ENCODE measurements at places on chromosomes 16 and 17. TPM values are rescaled to one million over a fixed set of nuclear protein-coding genes. Genes with fewer than 3 reads are reported as not detected.
A peak's percentile ranks its signal among the peaks of the same experiment; 100 is the strongest.

Gene KREMEN2
- total RNA-seq = not detected

DNA sequence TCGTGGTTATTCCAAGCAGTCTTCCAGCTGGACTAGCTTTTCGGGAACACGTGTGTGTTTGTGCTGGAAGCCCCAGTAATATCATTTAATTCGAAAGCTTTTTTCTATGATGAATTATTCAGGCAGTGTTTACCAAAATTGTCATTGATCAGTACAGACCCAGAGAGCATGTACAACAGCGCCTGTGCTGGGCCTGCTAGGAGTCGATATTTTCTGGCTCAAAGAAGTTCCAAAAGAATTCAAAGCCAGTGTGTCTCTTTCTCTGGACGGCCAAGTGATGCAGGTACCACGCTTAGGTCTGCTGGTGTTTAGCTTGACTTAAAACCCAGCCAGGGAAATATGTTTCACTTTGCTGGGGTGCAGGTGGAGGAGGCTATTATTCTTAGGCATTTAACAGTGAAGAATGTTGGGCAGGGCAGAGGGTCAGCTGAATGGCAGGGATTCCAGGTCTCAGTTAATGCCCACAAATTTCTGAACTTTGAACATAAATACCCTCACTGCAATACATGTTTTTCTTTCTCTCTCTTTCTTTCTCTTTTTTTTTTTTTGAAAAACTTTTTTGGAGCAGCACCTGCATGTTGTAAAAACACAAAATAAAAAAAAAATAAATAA is 401.3 kb downstream of the WWOX start:
- no peak for DNase-seq

- DNase-seq = no peak
These were observed 1.0 kb downstream of the UTP4 start for GRCh38 chr16:69133373-69133954.

DNA sequence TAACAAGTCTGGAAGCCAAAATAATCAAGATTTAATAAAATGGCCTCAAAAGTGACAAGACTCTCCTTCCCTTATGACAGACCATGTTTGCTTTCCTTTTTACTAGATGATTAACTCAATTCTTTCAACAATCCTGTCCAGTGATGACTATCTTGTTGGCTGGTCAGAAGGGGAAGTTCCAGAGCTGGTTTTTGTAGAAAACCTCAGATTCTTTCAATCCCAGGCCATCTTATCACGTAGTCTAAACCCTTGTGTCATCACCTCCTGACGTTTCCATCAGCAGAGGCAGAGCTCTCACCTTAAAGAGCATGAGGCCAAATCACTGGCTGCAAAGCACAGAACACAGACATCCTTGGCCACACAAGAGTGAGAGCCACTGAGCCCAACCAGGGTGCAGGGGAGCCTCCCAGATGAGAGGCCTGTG is 125.3 kb downstream of the ANKRD11 start:
- no peak for DNase-seq

Gene OSBPL7
- total RNA-seq = 13.5 TPM

DNA sequence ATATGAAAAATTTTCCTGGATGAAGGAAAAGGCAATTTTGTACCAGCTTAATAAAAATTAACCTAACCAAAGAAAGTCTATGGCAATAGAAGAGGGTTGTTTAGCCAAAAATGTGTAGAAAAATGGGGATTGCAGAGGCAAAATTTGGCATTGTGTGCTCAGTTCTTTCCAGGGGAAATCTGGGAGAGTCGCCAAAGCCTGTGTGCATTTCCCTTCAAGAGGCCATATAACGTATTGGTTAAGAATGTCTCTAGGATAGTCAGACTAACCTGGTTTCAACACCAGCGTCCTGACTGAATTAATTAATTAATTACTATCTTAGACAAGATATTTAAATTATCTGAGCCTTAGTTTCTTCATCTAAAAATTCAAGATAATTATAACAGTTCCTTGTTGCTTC is 44.8 kb upstream of the HLF start:
- no peak for DNase-seq

GRCh38 chr17:44279666-44280391 is 11.9 kb upstream of the SLC4A1 start:
- DNase-seq = peak; percentile 78

- DNase-seq = no peak
These were observed 21.4 kb downstream of the ZC3H18 start for GRCh38 chr16:88591577-88592021.

- no peak for DNase-seq
These were observed 3.7 kb downstream of the DYNLL2 start for GRCh38 chr17:58086953-58087352.

Gene STH
- not detected for total RNA-seq

- DNase-seq = no peak
These were observed 20.0 kb upstream of the RASD1 start for GRCh38 chr17:17515934-17516930.

Gene LLGL2
- total RNA-seq = 11.0 TPM

Gene FOXN1
- not detected for total RNA-seq

Gene WNK4
- 1.4 TPM for total RNA-seq

- no peak for DNase-seq
These were observed 35.5 kb downstream of the UBN1 start for GRCh38 chr16:4882633-4883285.

Gene ASB16
- total RNA-seq = 0.36 TPM

DNA sequence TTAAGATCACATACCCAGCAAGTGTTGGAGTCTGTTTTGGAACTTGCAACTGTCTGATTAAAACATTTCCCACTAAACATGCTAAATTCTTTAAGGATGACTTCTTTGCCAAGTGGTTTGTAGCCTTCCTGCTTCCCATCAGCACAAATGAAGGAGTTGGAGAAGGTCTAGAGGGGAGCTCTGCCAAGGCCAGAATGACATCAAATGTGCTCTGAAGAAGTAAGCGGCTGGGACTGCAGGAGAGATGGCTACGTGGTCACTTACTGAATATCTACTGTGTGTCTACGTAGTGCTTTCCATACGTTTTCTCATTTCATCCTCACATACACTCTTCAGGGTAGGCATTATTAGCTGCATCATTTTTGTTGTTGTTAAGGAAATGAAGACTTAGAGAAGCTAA is 135.7 kb upstream of the NLRP1 start:
- DNase-seq = no peak

Gene NHLRC4
- 1.2 TPM for total RNA-seq

GRCh38 chr16:637081-638018 is 1.2 kb upstream of the METTL26 start:
- DNase-seq = peak; percentile 96

- DNase-seq = no peak
These were observed 21.8 kb downstream of the PRDM7 start for GRCh38 chr16:90055371-90055770.

DNA sequence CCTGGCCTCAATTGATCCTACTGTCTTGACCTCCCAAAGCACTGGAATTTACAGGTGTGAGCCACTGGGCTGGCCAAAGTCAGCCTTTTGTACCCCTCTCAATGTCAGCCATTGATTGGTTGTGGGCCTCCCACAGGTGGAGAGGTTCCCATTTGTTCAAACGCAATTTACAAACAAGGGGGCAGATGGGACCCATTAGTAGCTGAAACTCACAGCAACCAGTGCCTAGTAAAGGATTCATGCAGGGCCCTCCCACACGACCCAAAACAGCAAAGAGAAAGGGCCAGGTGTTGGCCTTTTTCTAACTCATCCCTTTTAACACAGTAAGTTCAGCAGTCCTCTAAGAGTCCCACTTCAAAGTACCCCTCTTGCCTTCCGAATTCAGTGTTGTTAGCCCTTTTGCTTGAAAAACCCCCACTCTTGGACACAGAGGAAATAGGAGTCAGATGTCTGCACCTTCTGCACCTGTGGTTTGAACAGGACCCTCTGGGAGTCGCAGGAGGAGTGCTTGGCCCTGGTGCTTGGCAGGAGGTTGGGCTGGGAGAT is 89.2 kb downstream of the PITPNC1 start:
- DNase-seq = no peak

Gene VMO1
- total RNA-seq = 5.4 TPM

Gene CCL4
- total RNA-seq = 39.5 TPM

Gene CD19
- total RNA-seq = 1.4 TPM

Gene FAM117A
- total RNA-seq = 19.0 TPM

DNA sequence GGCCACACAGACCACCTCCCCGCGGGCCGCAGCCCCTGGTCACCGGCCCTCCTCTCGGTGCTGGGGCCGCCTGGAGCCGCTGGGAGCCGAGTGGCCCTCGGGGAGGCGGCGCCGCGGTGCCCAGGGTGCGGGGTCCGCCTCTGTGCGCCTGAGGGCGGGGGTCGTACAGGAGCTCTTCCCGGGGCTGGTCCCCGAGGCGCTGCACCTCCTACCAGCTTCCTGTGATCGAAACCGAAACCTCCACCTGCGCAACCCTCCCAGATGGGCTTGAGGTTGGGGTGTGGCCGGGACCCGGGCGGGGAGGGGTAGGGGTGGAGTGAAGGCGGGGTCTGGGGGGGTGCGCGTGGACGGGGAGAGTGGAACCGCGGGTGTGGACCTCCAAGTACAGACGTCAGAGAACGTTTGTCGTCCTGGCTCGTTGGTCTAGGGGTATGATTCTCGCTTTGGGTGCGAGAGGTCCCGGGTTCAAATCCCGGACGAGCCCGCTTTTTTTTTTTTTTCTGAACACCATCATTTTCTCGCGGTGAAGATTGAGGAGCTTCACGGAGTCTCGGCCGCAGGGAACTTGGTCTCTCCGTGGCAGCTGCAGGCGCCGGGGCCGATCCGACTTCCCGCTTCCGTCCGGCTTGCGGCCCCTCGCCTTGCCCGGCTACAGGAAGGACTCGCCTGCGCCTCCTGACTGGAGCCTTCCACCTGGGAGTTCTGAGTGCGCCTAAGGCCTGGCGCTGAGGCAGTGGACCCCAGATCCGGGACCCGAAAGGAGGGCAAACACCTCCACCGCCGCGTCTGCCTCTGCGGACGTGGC is 23.9 kb downstream of the ZNF213 start:
- DNase-seq = peak; percentile 91

Gene EPX
- not detected for total RNA-seq

GRCh38 chr16:75304521-75305363 is 53.3 kb upstream of the BCAR1 start:
- no peak for DNase-seq

DNA sequence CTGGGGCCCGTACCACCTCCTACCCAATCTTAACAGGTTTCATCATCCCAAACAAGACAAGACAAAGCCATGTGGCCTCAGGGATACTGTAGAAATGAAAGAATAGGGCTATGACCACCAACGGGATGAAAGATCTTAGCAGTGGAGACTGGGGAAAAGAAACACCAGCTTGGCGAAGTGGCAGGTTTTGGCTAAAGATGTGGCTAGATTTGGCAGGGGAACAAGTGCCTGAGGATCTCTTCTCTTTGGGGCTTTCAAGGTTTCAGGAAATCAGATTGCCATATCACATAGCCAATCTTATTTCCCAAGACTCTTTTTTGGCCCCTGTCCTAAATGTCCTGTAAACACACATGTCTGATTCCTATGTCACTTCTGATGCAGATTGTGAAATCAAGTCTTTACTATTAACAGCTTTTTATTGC is 6.9 kb downstream of the KRT24 start:
- DNase-seq = no peak

DNA sequence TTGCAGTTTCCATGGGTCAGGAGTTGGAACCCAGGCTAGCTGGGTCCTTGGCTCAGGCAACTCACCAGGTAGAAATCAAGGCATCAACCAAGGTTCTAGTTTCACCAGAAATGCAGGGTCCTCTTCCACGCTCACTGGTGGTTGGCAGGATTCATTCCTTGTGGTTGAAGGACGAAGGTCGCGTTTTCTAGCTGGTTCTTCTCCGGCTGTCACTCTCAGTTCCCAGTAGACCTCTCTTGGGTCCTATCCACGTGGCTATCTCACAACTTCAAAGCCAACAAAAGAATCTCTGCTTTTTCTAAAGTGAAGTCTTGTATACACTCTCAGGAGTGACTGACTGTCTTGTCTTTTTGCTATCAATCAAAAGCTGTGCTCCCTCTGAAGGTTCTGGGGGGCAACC is 146.3 kb upstream of the NOL11 start:
- DNase-seq = no peak

DNA sequence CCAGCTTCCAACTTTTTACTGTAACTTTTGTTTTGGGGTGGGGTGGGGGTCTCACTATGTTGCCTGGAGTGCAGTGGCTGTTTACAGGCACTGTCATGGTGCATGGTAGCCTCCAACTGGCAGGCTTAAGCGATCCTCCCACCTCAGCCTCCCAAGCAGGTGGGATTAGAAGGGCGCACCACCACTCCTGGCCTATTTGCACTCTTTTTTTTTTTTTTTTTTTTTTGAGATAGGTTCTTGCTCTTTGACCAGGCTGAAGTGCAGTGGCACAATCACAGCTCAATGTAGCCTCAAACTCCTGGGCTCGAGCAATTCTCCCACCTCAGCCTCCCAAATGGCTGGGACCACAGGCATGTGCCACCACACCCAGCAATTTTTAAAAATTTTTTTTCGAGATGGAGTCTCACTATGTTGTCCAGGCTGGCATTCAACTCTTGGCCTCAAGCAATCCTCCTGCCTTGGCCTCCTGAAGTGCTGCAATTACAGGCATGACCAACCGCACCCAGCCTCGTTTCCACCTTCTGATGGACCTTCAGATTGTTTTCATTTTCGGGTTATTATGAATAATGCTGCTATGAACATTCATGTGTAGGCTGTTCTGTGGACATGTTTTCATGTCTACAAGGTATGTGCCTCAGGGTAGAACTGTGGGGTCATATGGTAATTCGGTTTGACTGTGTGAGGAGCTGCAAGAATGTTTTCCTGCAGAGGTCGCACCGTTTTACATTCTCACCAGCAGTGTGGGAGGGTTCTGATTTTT is 10.9 kb downstream of the TRAP1 start:
- DNase-seq = no peak

- DNase-seq = no peak
These were observed 209.4 kb downstream of the KATNIP start for GRCh38 chr16:27759301-27759871.
